ENCODE measurements at places on chromosomes 12 and 14.

DNA sequence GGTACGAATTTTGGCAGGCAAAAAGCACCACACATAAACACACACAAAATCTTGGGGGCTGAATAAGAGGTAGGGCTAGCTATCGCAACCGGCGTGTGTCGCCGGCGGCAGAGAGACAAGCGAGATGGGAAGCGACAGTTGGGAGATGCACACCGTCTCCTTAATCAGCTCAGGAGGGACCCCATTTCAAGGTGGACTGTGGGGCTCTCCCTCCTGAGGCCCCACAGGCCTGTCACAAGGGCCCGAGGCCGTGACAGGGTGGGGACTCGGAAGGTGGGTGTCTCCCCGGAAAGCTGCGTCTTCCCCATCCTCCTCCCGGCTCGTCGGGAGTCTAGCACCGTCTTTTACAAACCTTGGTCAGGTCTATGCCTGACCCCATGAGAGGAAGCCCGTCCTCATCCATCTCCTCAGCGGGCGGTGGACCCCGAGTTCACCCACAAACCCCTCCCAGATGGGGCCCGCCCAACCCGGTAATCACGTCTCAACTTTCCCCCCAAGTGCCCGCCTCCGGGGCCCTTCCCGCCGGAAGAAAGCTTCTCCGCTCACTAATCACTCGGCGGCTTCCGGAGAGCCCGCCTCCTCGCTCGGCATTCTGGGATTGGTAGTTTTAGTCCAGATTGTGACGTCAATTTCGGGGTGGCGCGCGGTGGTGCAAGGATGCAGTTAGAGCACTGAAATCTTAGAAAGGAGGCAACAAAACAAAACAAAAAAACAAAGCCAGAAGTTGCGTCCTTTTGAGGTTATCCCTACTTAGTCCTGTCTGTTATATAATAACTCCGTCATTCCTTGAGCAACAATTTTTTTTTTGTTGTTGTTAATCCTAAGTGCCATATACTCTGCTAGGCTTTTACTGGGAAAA, at the start of gene WASHC3:
TSS of gene WASHC3 (minus strand) at position 432 of the 859 bp plus-strand sequence. CDS start at position 403, 29 bp downstream.
- DNase-seq = peak; percentile 88

DNA sequence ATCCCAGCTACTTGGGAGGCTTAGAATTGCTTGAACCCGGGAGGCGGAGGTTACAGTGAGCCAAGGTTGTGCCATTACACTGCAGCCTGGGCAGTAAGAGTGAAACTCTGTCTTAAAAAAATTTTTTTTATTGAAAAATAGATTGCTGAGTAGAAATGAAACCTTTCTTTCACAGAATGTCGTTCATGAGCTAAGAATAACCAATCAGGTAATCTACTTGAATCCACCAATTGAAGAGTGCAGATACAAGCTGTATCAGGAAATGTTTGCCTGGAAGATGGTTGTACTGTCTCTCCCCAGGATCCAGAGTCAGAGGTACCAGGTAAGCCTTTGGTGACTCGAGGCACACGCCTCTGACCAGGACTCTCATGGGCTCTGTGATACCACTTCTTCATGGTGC, 27.0 kb downstream of the DYNC1H1 start:
- DNase-seq = no peak

GRCh38 chr12:53383258-53383657, 3.3 kb downstream of the SP1 start:
- no peak for DNase-seq

GRCh38 chr14:76311079-76311758, 64.7 kb upstream of the ESRRB start:
- no peak for DNase-seq

DNA sequence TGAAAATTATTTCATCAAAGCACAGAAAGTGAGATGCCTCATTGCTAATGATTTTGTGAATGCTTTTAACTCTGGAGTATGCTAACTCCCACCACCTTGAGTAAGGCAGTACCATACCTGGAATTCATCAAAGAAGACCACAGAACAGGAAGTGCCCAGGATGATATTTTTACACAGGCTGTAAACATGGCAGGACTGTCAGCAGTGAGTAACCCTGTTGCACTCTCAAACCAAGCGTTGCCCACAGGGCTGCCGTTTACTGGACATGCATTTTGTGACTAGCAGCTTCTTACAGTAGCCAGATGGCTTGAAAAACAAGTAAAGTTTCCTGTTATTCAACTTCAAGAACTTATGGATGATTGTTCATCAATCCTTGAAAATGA, 42.4 kb downstream of the RALGAPA1 start:
- no peak for DNase-seq

DNA sequence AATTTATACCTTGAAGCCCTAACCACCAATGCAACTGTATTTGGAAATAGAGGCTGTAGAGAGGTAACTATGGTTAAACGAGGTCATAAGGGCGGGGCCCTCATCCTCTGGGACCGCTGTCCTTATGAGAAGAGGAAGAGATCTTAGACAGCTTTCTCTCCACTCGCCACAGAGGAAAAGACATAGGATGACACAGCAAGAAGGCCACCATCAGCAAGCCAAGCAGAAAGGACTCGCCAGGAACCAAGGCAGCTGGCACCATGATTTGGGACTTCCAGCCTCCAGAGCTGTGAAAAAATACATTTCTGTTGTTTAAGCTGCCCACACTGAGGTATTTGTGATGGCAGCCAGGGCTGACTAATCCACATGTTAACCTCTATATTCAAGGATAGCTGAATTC, 30.4 kb upstream of the BCAT1 start:
- DNase-seq = no peak

- DNase-seq = no peak
Observed at GRCh38 chr12:50309950-50310349, 26.6 kb upstream of the LIMA1 start.

DNA sequence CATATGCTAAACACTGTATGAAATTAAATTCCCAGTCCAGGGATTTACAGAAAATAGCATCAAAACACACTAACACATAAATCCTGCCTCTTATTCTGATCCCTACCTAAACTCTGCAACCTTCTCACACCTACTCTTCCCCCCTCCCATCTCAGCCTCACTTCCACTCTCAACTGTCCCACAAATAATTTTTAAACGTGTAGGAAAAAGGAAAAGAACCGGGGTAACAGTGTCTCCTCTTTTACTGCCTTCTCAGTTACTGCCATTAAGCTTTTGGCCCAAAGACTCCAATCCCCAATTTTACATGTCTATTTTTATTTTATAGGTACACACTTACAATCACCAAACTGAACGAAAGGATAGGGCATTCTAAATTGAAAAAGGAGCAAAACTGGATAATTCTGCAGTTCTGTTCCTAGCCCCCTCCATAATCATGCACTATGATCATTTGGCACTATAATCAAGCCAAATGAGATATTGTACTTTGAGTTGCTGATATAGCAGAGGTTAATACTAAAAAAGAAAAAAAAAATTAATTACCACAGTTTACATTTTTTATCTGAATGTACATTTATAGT, 2.9 kb downstream of the DUSP16 start:
- no peak for DNase-seq

- no peak for DNase-seq
Observed at GRCh38 chr12:44842669-44843068, 33.4 kb downstream of the NELL2 start.

GRCh38 chr14:36173161-36173560, 3.4 kb downstream of the PTCSC3 start:
- no peak for DNase-seq

DNA sequence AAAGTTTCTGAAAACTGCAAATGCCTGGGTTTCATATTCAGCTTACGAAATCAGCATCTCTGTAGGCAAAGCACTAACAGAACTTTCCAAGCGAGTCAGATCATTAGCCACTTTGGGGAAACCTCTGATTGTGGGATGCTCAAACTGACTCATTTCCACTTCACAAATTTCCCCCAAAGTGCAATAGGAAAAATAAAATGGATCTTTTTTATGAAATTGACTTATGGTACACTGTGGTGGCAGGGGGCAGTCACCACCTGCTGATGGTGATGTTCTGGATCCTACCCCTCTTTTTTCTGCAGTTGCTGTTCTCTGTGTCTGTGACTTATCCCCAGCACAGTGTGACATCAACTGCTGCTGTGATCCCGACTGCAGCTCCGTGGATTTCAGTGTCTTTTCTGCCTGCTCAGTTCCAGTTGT, 5.6 kb downstream of the TCTN1 start:
- DNase-seq = no peak

- no peak for DNase-seq
Observed at GRCh38 chr12:59181196-59181777, 261.0 kb upstream of the LRIG3 start.

DNA sequence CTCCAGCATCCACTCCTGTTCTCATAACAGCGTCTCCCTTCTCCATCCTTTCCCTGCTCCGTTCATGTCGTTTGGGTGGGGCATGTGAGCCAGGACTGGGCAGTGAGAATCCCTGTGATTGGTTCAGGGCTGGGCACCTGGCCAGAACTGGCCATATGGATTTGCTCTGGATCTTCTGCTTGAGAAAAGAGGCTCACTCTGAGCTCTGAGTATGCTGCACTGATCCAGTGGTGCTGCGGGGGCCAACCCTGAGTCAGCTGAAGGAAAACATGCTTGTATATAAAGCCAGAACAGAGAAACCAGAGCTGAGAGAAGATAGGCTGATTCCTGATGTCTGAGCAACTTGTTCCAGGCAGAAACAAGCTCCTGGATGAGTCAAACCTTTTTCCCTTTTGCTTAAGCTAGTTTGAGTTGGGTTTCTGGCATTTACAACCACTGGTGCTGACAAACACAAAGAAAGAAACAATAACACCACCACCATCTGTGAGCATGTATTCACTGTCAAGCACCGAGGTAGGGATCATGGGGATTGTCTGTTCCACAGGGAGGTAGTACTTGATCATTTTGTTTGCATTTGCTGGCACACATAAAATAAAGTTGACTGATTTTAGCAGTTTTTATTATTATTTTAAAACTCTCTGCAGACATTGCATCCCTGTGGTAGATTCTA, 14.0 kb upstream of the HPD start:
- peak; percentile 94 for DNase-seq

GRCh38 chr14:88632512-88632911, 69.7 kb downstream of the ZC3H14 start:
- DNase-seq = no peak

DNA sequence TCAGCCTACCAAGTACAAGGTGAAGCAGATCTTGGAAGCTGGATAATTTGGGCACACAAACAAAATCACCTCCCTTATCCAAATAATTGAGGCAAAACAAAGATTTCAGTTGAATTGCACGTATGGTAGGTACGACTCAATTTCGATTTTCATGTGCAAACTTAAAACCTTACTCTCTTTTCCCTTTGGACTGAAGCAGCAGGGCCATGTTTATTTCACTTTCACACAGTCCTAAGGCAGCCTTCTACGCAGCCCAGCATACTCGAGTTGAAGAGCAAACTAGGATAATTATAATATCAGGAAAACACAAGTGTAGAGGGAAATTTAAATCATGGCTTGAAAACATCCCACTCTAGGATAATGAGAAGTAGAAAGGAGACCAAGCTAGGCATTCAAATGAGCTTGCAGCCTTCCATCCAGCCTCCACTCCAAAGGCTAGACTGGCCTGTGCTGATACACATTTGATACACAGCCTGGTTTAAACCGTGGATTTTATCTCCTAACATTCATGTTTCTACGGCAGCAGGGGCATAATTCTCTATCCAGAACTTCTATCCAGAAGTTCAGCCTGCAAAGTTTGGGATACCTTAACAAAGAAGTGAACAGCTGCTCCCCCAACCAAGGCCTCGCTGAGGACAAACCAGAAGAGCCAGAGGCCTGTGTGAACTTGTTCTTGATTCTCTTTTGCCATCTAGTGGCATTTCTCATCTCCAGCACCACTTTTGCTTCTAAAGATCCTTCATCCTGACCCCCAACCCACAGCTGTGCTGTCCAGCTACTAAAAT, 2.4 kb upstream of the RNASE7 start:
- DNase-seq = peak; percentile 74

- no peak for DNase-seq
Observed at GRCh38 chr14:97848317-97848980, 1051.3 kb downstream of the VRK1 start.

GRCh38 chr12:51855586-51856428, 7.3 kb upstream of the FIGNL2 start:
- DNase-seq = peak; percentile 60

DNA sequence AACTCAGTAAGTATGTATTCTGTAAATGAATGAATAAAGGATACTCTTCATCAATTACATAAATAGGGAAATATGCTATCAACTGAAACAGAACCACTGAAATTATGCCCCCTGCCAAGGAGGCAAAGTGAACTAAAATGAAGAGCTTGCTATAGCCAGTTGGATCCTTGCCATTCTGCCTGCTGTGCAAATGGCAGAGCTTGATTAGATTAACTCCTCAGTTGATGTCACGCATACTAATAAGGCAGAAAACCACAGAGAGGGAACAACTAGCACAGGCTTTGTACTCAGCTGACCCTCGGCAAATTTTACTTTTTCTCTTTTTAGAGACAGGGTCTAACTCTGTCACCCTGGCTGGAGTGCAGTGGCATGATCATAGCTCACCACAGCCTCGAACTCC, 36.7 kb upstream of the FERMT2 start:
- DNase-seq = no peak

DNA sequence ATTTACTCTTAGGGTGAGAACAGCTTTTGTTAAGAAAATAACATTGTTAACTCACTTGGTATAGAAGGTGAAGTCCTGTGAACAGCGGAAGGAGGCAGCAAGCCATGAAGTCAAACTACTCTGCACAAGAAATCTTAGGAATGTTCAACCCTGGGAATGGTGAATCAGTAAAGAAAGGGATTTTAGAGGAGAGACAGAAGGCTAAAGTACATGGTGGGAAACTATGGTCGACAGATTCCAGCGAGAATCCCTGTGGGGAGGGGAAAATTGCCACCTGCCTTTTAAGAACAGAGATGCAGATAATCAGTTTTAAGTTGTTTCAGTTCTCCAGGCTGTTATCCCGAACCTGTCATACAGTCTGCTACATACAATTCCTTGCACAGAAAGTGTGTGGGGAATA, 63.2 kb upstream of the PTPRR start:
- peak; percentile 39 for DNase-seq

- DNase-seq = no peak
Observed at GRCh38 chr12:54039417-54040147, 6.7 kb downstream of the HOXC5 start.

DNA sequence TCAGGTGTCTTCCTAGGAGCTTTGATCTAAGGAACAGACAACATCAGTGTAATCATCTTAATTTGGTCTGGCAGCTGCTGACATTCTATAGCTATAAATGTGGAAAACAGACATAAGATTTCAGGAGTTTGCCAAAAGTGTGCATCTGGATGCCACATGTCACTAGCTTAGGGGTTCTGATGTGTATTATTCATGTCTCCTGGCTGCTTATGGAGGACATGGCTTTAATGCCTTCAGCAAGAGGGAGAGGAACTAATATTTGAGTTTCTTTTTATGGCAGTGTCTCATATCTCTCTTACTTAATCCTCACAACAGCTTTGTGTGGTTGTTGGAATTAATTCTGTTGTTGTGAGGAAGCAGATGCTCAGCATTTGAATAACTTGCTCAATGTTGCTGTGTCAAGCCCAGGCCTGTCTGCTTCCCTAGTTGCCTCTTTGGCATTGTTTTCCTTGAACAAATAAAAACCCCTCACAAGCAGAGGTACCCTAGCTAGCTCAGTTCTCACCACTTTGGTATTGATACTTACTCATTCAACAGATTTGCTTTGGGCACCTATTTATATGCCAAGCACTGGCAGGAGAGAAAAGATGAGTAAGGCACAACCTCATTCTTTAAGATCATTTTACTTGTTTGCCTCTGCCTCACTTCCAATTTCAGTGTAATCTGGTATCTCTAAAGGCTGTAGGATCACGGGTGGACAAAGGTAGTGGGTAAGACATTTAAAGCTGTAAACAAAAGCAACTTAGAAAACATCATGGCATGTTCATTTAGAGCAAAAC, 39.8 kb upstream of the EID3 start:
- peak; percentile 95 for DNase-seq

- DNase-seq = no peak
Observed at GRCh38 chr14:106459971-106460730, 933.8 kb downstream of the TMEM121 start.

- no peak for DNase-seq
Observed at GRCh38 chr12:22787557-22787956, 162.6 kb downstream of the ETNK1 start.
